Activated CD8-positive, alpha-beta memory T cell treated with anti-CD3 and anti-CD28 coated beads for 24 hours (primary cell): ENCODE measurements at places on chromosomes 3 and 15.

- no peak for DNase-seq
These were observed 185.2 kb downstream of the ATP10A start for GRCh38 chr15:25677719-25678499.

GRCh38 chr3:49273825-49274532 is 3.1 kb downstream of the C3orf62 start:
- no peak for DNase-seq

DNA sequence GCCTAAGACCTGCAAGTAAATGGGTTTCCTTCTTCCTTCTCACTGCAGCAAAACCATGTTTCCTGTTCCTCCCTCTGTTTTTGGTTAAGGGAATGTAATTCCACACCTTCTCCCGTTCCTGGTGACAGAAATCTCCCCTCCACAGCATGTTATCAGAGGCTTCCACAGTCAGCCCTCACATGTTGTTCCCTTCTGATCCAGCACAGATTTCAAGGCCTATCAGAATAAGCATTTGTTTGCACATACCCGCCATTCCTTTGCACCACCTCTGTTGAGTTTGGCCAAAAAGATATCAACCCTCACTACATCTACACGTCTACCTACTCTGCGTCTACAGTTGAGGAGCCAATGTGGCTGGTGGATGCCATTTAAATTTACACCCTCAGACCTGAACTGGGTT is 113.9 kb upstream of the GRM7 start:
- no peak for DNase-seq

DNA sequence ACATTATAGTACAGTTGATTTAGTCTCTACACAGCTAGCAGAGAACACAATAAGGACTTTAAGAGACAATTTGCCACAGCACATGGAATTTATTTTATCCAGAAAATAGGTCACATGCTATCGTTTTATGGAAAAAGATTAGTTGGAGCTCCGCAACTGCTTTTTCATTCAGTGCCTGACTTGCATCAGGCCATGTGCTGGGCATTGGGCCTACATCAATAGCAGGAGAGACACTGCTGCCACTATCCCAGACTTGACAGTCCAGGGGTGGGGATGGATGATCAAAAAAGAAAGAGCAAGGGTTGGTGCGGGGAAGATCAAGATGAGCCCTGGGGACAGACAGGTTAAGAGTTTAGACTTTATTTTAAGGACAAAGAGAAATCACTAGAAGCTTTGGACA is 75.2 kb upstream of the C3orf80 start:
- no peak for DNase-seq

DNA sequence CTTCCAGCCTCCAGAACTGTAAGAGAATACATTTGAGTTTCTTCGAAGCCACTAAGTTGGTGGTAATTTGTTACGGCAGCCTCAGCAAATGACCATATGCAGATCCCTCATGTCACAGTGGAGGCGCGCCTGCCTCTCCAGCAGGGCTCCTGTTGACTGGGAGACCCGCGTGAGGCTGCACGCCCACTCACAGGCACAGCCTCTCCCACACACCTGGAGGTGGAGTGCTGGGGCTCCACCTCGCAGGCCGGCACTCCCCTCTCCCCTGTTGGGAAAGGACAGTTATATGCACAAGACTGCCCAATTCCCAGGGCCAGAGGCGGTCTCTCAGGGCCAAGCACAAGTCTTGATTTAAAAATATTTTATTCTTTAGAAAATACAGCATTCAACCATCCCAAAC is 2.8 kb upstream of the TLR9 start:
- DNase-seq = peak; percentile 55

GRCh38 chr3:182843478-182843877 is 50.2 kb downstream of the ATP11B start:
- no peak for DNase-seq

- DNase-seq = no peak
These were observed 260.3 kb downstream of the ERC2 start for GRCh38 chr3:56207922-56208321.

DNA sequence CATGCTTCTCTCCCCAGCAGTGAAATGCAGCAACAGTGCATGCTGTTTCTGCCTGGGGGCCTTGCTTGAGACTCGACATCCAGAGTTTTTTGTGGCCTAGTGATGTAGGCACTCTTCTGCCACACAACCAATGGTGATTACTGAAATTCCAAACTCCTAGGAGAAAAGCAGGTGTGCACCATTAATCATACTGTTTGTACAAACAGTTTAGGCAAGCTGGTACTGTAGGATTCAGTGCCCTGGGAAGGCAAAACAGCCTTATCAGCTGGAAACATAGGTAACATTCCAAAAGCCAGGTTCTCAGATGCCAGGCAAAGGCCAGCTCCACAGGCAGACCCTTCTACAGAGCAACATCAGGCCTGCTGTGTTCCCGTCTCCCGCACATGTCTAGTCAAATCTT is 17.5 kb upstream of the RBP1 start:
- no peak for DNase-seq

- DNase-seq = no peak
These were observed 124.9 kb upstream of the STRIT1 start for GRCh38 chr3:155418407-155418806.

- DNase-seq = no peak
These were observed 248.7 kb upstream of the IL12A start for GRCh38 chr3:159739969-159740368.

DNA sequence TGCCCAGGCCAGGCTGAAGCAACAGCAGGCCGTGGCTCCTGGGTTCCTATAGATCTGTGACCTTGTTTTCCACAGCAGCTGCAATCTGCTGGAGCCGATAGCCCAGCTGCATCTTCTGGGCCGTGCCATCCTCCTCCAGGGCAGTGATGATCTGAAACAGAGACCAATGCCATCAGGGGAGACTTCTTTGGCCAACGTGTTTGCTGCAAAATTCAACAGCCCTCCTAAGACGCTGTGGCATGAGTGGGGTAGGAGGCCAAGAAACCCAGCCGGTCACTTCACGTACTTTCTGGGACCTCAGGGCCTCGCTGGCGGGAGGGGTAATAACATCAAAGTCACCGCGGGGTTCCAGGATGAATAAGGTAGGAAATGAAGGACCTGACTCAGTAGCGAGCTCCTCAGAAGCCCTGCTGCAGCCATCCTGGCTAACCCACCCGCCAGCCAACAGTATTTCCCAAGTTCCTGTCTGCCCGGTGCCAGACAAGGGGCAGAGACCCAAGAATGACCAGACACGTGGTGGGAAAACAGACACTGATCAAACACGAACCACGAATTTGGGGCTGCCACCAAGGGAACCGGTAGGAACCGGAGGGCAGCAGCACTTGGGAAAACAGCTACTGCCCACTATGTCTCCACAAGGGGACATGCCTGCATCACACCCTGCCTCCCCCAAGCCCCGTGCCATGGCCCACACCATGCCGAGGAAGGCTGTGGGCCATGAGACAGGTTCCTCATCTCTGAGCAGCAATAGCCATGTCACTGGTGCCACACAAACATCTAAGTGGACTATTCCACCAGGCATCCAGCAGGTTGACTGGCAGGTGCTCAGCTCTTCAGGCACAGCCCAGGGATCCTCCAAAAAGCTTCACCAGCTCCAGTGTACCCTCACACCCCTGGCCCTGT is 25.2 kb downstream of the PLXNB1 start:
- peak; percentile 45 for DNase-seq

GRCh38 chr3:117476572-117476971 is 767.0 kb downstream of the TUSC7 start:
- no peak for DNase-seq

GRCh38 chr3:13884851-13885703 is 5.2 kb upstream of the WNT7A start:
- peak; percentile 76 for DNase-seq

GRCh38 chr3:168548719-168549118 is 453.0 kb upstream of the GOLIM4 start:
- no peak for DNase-seq

DNA sequence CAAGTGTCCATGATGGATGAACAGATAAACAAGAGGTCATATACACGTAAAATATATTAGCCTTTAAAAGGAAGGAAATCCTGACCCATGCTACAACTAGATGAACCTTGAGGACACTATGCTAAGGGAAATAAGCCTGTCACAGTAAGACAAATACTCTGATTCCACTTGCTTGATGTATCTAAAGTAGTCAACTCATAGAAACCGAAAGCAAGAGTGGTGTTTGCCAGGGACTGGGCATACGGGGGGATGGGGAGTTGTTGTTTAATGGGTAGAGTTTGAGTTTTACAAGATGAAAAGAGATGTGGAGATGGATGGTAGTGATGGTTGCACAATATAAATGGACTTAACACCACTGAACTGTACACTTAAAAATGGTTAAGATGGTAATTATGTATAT is 65.4 kb downstream of the C3orf70 start:
- no peak for DNase-seq

GRCh38 chr3:142118911-142119310 is 30.4 kb downstream of the TFDP2 start:
- DNase-seq = no peak

DNA sequence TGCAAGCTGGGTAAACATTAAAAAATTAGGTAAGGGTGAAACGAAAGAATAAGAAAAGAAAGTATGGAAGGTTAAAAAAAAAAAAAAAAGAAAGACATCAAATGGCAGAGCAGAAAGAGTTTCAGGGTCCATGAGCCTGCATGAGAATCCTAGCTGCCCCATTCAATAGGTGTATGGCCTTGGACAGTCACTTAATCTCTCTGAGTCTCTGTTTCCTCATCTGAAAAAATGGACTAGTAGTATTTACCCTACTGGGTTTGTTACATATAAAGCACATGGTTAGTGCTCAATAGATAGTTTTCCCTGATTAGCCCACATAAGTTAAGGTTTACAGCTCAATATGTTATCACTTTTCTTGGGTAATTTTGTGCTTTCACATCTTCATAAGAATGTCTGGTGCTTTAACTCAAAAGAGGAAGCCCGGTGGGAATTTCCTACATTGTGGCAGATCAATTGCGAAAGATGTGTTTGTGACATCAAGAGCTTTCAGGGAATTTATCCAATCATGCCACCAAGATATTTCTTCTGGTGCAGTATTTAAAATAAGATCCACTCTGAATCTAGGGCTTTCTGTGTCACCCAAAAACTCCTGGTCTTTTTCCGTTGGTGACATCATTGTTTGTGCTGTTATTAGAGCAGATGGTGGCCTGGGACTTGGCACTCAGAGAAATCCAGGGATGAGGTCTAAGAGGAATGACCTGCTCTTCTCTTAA is 57.2 kb upstream of the UBE2E1 start:
- no peak for DNase-seq

DNA sequence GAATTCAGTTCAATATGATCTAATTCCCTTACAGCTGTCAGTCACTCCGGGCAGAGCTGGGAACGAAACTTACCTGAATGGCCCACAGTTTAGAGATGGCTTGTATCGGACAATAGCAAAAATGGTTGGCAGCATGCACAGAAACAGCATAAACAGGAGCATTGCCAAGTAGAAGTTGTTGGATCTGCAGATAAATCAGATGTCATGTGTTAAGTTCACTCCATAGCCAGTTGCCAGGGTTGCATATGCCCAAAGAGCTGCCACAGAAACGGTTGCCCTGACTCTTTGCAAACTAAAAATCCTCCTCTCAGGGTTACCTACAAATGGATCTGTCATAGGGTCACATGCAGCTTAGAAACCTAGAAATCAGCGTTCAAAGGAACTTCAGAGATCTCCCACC is 15.4 kb upstream of the STARD5 start:
- no peak for DNase-seq

GRCh38 chr3:59106085-59106648 is 56.3 kb upstream of the CFAP20DC start:
- DNase-seq = no peak

- no peak for DNase-seq
These were observed 125.7 kb downstream of the STAG1 start for GRCh38 chr3:136626493-136626892.

DNA sequence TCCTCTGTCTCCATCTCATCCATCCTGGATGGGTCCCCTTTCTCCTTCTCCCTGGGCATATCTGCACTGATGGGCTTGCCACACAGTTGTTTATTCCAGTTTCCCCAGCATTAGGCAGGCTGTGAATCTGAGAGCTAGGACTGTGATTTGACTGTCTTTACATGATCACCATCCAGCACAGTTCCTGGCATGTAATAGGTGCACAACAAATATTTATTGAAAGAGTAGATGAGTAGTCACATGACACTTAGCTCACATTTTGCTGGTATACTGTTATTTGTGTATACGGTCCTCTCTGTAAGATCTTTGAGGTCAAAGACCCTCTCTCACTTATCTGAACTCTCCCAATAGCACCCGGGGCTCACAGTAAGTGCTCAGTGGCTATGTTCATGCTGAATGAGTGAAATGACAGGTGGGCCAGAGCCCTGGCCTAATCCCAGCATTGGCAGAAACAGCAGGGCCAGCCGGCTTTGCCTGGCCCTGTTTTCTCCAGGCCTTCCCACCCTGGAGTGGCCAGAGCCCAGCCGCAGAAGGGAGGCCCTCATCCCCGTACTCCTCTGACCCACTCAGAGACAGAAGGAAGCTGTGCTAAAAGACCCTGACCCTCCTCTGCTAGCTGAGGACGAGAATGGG is 16.2 kb upstream of the BAHD1 start:
- no peak for DNase-seq

DNA sequence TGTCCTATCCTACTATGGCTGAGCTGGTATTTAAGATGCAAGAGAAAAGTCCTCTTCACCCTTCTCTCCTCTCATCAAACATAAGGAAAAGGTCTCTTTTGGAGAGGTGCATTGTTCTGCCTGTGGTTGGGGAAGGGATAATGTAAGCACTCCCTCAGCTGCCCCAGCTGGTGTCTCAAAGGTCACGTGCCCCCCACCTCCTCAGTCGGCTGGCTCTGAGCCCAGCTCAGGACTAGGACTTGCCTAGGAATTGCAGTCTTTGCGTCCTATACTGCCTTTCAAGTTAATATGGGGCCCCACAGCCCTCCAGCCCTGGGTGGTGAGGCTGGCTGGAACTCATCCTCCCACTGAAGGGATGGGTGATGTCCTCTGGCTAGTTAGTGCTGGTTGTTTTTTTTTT is 29.7 kb downstream of the OR4F15 start:
- no peak for DNase-seq

- DNase-seq = no peak
These were observed 92.3 kb upstream of the P2RY1 start for GRCh38 chr3:152742368-152743347.
